ENCODE measurements at places on chromosomes 11 and 22.

DNA sequence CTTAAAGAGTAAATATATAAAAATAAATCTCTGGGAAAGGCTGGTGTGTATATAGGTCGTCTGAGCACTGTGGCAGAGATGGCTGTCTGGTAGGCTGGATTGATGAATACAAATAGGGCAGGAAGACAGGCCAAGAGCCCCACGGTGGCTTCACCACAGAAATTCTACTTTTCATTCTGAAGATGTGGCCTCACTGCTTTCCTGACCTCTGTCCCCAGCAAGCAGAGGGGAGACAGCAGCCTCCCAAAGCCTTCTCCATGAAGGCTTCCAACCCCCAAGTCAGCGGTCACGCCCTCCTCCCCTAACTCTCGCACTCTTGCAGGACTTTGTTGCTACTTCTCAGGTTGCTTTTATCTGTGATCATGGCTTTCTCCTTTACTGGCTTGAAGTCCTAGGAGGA, 10.6 kb upstream of the KCNJ1 start:
- DNase-seq: no peak

- peak; percentile 49 for DNase-seq
These were observed 44.2 kb downstream of the LMO1 start for GRCh38 chr11:8219257-8220021.

DNA sequence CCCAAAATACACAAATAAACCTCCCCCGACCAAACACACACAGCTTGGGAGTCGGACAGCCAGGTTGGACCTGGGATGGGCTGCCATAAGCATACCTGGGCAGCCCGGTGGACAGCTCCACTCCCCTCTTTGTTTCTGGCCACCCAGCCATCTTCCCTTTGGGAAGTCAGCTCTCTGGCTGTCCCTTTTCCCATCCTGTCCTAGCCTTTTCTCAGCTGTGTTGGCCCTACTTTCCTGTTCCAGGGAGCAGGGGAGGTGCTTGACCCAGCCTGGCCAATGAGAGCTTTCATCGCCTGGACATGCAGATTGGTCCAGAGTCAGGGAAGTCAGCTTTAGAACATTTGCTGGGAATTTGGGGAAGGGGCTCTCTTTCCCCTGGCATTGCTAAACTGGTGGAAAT, 68.7 kb upstream of the NECTIN1 start:
- no peak for DNase-seq

DNA sequence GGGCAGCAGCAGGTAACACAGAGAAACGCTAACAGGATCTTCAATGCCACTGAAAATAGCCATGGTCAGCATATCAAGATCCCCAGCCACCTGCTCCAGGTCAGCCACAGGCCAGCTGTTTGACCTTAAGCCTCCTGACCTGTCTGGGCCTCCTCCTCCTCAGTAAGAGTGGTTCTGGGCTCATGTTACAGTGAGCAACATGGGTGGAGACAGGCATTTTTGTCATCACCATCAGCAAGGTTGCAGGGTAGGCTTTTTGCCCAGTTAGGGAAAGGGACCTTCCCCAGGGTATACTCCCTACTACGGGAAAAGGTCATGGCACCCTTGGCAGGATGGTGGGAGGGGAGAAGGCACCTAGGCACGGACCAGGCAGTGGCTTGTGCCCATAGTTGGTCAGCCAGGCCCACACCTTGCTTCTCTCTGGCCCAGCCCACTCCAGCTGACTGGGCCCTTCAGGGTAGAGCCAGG, 131.8 kb upstream of the PARVA start:
- no peak for DNase-seq

GRCh38 chr11:132977241-132977640, 555.1 kb downstream of the OPCML start:
- no peak for DNase-seq

- peak; percentile 80 for DNase-seq
These were observed 5.2 kb upstream of the LIF start for GRCh38 chr22:30251711-30252110.

- DNase-seq: peak; percentile 95
These were observed 155.2 kb downstream of the MAML2 start for GRCh38 chr11:96187822-96188221.

DNA sequence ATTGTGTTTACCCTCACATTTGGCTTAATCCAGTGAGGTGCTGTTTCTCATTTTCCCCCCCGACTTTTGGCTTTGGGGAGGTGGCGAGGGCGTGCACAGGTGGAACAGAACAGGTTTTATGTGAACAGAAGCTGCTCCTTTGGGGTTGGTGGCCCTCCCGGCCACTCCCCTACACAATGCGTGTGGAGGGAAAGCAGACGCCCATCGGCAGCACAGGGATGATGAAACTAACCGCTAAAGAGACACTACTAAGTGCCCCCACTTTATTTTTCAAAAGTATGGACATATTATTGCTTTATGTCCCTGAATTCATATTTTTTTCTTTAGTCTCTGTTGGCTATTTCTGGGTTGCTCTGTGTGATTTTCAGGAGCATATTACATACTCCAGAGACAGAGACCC, 160.9 kb downstream of the ENTHD1 start:
- DNase-seq: no peak

GRCh38 chr11:69467196-69467595, 14.3 kb upstream of the LINC01488 start:
- DNase-seq: no peak

- no peak for DNase-seq
These were observed 20.2 kb downstream of the STARD10 start for GRCh38 chr11:72773696-72774095.

DNA sequence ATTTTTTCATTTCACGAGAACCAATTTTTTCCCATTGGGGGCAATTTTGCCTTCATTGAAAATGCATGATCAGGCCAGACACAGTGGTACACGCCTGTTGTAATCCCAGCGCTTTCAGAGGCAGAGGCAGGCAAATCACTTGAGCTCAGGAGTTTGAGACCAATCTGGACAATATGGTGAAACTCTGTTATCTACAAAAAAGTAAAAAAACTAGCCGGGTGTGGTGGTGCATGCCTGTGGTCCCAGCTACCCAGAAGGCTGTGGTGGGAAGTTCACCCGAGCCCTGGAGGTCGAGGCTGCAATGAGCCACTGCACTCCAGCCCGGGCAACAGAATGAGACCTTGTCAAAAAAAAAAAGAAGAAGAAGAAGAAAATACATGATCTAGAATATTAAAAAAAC, 19.2 kb upstream of the UPK3A start:
- DNase-seq: no peak

- DNase-seq: no peak
These were observed 130.2 kb downstream of the CEP164 start for GRCh38 chr11:117457835-117458234.

DNA sequence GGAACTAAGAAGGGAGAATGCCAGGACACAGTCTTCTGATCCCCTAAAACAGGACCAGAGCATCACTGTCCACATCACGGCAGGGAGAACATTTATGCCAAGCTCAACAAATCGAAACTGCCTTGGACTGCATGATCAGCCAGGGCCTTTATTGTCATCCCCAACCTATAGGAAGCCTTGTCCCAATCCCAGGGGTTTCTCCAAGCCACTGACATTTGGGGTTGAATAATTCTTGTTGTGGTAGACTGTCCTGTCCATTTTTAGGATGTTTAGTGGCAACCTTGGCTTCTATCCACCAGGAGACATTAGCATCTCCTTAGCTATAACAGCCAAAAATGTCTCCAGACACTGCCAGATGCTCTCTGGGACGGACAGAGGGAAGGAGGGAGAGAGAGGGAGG, 37.1 kb downstream of the RPL27A start:
- peak; percentile 80 for DNase-seq

DNA sequence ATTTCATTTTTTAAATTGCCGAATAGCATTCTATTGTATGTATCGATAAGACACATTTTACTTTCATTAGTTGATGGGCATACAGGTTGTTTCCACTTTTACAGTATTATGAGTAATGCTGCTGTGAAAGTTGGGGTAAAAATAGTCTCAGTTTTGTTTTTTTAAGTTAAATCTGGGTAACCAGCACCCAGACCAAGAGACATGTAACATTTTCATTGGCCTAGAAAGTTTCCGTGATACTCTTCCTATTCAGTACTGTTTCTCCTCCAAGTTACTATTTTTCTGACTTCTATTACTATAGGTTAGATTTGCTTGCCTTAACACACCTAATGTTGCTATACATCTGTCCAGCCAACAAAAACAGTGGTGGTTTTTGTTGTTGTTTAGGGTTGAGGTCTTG, 12.3 kb downstream of the IPO7 start:
- no peak for DNase-seq

- no peak for DNase-seq
These were observed at the start of gene EHF for GRCh38 chr11:34620820-34621792. EHF (plus strand) TSS chr11:34621093; CDS start chr11:34642631, 21,538 bp downstream.

GRCh38 chr11:8281266-8281665, 17.6 kb upstream of the LMO1 start:
- no peak for DNase-seq

GRCh38 chr11:80798174-80798573, 1357.3 kb upstream of the TENM4 start:
- no peak for DNase-seq

- DNase-seq: no peak
These were observed 5.5 kb downstream of the LRRC74B start for GRCh38 chr22:21051145-21051830.

- DNase-seq: no peak
These were observed 42.4 kb downstream of the FCHSD2 start for GRCh38 chr11:73099512-73100266.

DNA sequence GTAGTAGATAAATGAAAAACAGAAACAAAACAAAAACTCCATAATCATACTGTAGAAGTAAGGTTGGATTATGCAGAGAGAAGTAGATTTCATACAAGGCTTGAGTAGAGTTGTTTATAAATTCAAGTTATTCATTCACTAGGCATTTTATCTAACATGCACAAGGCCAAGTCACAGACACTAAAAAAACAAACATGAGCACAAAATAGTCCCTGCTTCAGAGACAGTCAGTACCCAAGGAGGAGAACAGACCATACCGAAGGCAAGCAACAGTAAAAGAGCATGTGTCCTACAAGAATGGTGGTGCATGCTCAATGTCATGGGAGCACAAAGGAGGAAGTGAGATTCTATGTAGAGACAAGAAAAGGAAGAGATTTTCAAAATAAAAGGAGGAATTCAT, 796.5 kb upstream of the LRRC4C start:
- DNase-seq: no peak

DNA sequence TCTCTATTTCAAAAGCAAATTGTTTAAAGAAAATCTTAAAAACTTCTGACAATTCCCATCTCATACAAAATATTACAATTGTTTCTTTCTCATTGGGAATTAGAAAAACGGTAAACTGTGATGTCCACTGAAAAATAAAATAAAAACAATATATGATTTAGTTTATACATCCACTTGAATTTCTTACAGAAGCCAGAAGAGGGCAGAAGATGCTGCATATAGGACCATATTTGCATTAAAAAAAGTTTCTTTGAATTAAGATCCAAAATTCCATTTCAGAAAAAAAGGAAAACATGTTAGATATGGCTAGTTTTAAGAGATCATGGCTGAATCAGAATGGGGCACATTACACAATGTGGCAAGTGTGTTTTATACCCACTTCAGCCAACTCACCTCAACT, 39.3 kb upstream of the LRRC4C start:
- DNase-seq: peak; percentile 48

DNA sequence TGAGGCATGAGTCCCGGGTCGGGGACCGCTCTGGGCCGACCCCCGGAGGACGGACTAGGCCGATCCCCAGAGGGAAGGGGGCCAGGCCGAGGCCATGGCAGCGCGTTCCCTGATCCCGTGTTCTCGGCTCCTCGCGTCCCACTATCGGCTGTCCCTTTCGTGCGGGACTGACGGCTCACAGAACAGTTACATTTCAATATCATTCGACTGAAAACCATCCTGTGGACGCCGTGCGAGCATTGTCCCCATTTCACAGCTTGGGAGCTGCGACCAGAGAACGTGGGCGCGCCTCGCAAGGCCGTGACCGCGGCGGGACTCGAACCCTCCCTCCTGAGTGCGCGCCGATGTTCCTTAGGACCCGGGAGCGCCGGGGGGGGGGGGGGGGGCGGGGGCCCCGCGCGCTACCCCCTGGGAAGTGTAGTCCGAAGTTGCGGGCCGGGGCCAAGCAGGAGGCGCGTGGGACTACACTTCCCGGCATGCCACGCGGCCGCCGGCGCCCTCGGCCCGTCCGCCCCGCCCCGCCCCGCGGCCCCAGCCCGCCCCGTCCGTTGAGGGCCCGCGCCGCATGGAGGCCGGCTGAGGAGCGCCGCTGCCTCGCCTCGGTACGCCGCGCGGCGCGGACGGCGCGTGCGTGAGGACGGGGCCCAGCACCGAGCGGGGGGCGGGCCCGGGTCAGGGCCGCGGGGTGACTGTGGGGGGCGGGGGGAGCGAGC, at the start of gene TRABD:
Gene TRABD (plus strand): TSS at position 539 of the 713 bp plus-strand sequence. CDS start 7,148 bp downstream, outside the sequence.
- DNase-seq: peak; percentile 89

DNA sequence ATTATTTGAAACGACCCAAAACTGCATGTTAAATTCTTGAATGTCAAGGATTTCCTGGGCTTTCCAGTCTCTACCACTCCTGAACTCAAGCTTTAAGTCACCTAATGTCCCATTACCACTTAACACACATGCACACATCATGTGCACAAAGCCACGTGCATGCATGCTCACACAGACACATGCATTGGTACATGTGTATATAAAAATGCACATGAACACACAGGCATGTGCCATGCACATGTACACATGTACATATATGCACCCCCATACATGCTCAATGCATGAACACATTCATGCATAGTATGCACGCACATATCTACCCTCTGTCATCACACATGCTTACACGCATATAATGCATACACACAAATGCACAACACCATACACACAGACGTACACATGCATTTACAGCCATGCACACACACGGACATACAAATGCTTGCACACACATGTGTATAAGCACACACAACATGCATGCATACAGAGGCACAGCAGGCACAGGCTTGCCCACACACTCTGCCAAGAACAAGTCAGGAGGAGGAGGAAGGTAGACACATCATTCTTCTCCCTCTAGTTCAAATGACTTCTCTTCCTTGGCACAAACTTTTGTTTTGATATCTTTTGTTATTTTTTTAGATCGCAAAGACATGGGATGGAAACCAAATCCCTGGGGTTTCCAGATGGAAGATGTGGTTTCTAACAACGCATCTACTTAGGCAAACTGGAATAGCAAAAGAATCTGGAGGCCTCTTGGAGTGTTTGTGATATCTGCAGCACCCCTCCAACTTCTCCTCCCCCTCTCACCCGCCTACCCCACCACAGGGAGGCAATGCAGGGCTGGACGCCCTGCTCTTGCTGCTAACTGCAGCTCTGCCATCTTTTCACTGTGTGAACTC, 24.6 kb downstream of the RASD2 start:
- peak; percentile 83 for DNase-seq

- DNase-seq: peak; percentile 16
These were observed 31.6 kb downstream of the MARK2 start for GRCh38 chr11:63870351-63871140.

- DNase-seq: peak; percentile 42
These were observed 21.9 kb upstream of the POLD3 start for GRCh38 chr11:74570266-74571061.

GRCh38 chr22:49462795-49463194, 364.9 kb downstream of the BRD1 start:
- DNase-seq: no peak

- no peak for DNase-seq
These were observed 16.2 kb downstream of the ARHGEF12 start for GRCh38 chr11:120352405-120352804.
